ENCODE measurements at places on chromosomes 4 and X.

- DNase-seq, result no peak
Measured at GRCh38 chrX:140091125-140091886, 126.0 kb upstream of the CXorf66 start.

GRCh38 chrX:148381603-148382002 is 118.8 kb upstream of the AFF2 start:
- DNase-seq, result no peak

- DNase-seq, result peak; percentile 10
Measured at GRCh38 chr4:89316931-89317366, 9.3 kb upstream of the GPRIN3 start.

GRCh38 chr4:127988638-127989037 is 23.4 kb downstream of the ABHD18 start:
- DNase-seq, result no peak

- no peak for DNase-seq
Measured at GRCh38 chrX:42131856-42132255, 208.5 kb upstream of the CASK start.

DNA sequence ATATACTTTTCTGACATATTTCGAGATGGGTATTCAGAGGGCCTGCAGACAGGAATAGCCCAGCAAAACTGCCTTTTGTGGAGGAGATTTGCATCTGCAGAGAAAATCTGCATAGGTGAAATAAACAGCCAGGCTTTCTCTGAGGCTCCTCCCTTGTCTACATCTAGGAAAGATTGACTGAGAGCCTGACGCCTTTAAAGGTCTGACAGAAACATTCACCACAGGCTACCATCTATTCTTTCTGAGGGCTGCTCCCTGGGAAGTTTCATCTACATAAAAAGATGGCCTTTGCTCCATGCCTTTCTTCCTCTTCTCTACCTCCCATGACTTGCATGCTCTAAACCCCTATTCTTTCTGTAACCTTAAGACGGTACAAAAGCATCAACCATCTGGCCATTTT is 55.0 kb upstream of the AP1S2 start:
- no peak for DNase-seq

- DNase-seq, result no peak
Measured at GRCh38 chr4:18105030-18106011, 83.8 kb upstream of the LCORL start.

GRCh38 chr4:162866565-162866964 is 300.1 kb downstream of the NAF1 start:
- DNase-seq, result no peak

- DNase-seq, result no peak
Measured at GRCh38 chr4:152398060-152398459, 137.8 kb downstream of the FBXW7 start.

DNA sequence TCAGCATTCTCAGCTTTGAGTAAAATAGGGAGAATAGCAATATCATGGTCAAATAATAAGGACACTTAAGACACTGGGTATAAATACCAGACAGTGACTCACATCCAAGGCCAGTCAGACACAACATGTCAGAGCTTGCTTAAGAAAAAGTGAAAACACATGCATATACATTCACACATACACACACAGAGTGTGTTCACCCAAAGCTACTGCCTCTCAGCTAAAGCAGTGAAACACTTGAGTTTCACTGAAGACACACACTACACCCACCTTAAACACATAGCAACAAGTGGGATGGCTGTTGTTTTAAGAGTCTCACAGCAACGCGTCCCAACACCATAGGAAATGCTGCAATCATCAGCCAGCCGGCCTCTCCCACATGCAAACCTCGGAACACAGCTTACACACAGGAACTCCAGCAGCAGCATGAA is 14.4 kb downstream of the SHROOM4 start:
- no peak for DNase-seq

- DNase-seq, result no peak
Measured at GRCh38 chr4:101693842-101694398, 96.6 kb upstream of the BANK1 start.

GRCh38 chr4:146191766-146192458 is 16.4 kb downstream of the LSM6 start:
- no peak for DNase-seq

DNA sequence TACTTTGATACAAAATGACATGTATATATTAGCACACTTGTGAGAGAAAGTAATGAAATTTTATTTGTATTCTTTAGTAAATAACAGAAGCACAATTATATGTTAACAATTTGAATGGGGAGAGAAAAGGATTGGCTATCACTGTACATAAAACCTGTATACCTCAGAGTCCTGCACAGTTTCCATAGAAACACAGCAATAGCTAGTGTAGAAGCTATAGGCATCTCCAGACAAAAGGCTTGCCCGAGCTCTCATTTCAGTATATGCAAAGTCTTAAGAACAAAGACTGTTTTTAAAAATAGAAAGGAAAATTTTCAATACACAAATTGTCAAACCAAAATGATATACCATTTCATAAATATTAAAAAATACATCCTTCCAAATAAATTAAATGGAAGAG is 38.5 kb downstream of the GPM6A start:
- no peak for DNase-seq

DNA sequence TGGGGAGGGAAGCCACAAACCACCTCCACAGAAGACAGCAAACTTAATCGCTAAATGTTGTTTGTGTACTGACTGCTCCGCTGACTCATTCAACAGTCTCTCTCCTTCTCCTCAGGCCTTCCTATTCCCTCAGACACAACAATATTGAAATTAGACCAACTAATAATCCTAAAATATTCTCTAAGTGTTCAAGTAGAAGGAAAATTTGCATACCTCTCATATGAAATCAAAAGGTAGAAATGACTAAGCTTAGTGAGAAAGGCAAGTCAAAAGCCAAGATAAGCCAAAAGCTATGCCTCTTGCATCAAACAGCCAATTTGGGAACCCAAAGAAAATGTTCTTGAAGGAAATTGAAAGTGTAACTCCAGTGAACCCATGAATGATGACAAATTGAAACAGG is 75.7 kb upstream of the ARHGAP24 start:
- DNase-seq, result no peak

DNA sequence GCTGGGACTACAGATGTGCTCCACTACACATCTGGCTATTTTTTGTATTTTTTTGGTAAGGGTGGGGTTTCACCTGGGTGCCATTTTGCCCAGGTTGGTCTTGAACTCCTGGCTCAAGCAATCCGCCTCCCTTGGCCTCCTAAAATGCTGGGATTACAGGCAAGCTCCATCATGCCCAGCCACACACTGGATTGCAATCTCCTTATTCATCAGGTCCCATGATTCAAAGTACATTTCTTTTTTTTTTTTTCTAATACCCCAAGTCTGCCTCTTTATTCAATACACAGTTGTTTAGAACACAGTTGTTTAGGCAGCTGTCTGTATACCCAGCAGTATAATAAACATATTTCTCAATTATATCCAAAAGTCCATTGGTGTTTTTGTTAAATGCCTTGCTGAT is 130.3 kb upstream of the ARSJ start:
- no peak for DNase-seq

GRCh38 chrX:8364369-8365141 is 100.1 kb upstream of the VCX3B start:
- no peak for DNase-seq

- no peak for DNase-seq
Measured at GRCh38 chr4:76904646-76905190, 6.8 kb upstream of the SOWAHB start.

DNA sequence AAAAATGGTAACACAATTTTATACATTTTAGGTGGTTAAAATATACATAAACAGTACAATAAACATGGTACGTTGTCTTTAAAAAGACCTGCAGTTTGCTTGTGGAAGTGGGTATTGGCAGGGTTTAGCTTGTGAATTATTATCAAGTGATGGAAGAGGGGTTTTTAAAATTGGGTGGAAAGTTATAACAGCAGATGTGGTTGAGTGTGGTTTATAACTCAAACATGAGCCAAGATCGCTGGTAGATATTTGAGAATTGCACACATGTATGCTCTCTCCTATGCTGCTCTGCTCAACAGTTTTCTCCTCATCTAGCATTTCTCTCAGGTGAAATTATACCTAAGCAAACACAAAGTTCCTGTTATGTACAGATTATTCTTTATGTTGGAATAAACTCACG is 14.0 kb downstream of the EPGN start:
- no peak for DNase-seq

GRCh38 chr4:48504352-48504751 is 14.3 kb downstream of the ZAR1 start:
- no peak for DNase-seq

GRCh38 chrX:19548279-19548678 is 33.0 kb upstream of the MAP3K15 start:
- no peak for DNase-seq

DNA sequence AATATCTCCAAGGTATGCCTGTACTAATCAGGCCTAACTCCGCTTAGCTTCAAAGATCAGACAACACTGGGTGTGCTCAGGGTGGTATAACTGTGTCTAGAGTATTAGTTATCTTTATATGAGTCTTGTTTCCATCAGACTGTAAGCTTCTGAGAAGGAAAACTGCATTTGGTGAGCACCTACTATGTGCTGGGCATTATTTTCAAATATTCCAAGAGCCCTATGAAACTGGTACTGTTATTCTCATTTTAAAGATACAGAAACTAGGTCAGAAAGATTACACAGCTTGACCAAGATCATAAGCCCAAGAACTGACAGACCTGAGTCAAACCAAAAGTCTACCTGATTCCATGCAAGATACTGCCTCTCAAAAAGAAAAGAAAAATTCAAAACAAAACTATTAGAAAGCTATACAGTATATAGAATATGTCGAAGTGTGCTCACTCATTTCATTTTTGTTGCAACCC is 44.4 kb downstream of the LRBA start:
- DNase-seq, result no peak

DNA sequence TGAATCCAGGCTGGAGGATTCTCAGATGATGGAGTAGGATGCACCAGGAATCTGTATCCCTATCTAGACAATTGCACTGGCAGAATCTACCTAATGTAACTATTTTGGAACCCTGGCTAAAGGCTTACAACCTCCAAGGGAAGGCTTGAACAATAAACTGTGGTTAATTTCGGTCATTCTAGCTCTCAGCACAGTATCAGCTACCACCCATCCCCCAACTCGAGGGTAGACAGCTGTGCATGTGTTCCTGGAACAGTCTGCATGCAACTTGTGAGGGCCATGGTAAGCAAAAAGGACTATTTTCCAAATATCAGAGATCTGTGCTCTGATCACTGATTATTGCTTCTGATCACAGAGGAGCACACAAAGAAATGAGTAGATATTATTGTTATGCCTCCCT is 34.0 kb downstream of the ELF2 start:
- DNase-seq, result no peak

DNA sequence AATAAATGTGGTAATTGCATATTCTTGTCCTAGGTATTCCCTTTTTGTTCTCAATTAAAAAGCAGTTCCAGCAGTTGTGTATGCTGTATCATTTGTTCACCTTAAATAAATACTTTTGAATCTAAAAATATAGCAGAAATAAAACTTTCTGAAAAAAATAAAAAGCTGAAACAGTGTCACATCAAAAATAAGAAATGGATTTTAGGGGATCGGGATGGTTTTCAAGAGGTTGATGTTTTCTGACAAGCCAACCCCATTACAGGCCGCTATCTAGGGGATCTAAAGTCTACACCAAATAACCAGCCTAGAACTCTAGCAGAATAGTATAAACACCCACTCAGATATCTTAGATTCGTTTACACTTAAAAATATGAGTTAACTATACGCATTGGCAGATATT is 95.4 kb upstream of the MAML3 start:
- no peak for DNase-seq

- peak; percentile 20 for DNase-seq
Measured at GRCh38 chr4:174604198-174604597, 81.9 kb upstream of the HPGD start.

- no peak for DNase-seq
Measured at GRCh38 chrX:9320940-9321339, 143.9 kb upstream of the TBL1X start.

DNA sequence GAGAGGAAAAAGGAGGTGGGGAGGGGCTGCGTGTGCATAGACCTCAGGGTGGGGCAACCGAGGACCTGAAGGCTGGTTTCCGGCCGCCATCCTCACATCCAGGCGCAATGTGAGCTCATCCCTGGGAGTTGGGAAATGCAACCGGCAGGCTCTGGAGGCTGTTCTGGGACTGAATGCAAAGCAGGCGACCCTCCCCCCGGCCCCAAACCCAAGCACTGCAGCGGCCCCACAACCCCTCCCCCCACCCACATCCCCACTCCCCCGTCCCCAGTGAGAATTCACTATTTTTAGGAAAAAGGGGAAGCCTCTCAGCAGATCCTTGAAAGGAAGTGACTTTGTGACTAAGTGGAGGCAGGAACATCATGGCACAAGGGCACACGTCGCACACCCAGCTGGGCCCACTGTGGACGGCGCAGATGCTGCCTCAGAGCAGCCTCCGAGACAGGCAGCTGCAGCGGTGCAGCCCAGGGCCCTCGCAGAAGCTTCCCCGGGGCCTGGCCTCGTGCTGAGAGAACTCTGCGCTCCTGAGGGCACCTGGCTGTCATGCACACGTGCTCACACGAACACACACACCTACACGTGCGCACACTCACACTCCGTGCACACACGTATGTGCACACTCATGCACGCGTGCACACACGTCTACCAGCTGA is 1.3 kb upstream of the PDE6B start:
- DNase-seq, result no peak

GRCh38 chr4:55023030-55023429 is 102.4 kb downstream of the KDR start:
- DNase-seq, result no peak

DNA sequence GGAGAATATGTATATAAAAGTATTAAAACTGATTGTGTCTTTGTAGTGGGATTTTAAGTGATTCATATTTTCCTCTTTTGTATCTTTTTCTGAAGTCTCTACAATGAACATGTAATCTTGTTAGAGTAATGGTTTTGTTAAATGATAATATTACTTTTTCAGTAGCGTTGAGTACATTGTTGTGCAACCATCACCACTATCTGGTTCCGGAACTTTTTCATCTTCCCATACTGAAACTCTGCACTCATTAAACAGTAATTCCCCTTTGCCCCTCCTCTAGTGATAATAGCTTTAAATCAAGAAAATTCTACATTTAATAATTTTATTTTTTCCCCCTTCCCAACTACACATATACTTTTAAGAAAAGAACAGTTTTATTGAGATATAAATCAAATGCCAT is 23.3 kb downstream of the SHROOM3 start:
- DNase-seq, result no peak

- no peak for DNase-seq
Measured at GRCh38 chr4:70768301-70768948, 46.7 kb downstream of the RUFY3 start.

- no peak for DNase-seq
Measured at GRCh38 chrX:17669891-17670290, 67.4 kb upstream of the SCML1 start.

DNA sequence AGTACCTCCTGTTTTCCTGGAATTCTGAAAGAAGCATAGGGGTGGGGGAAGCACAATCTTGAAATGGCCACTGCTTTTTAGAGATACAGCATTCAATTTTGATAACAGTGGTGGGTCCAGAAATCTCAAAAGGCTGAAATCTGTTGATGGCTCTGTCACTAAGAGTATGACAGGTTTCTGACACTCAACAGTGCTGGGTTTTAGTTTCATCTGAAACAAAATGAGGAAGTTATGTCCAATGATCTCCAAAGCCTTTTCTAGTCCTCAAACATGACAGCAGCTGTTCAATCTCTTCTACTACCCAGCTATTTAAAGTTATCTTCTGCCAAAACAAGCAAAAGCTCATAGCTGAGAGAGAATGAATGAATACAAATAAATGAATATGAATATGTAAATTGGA is 110.5 kb downstream of the IL1RAPL1 start:
- DNase-seq, result no peak

GRCh38 chr4:20127626-20128025 is 124.1 kb upstream of the SLIT2 start:
- DNase-seq, result no peak

Measured in SK-N-MC (cell line).